Activated T-helper 1 cell treated with Interleukin-2 at 50 U/mL for 16 hours (primary cell): ENCODE measurements at places on chromosomes 2 and 18.

- DNase-seq, result no peak
Measured at GRCh38 chr18:48192542-48192941, 216.6 kb downstream of the ZBTB7C start.

DNA sequence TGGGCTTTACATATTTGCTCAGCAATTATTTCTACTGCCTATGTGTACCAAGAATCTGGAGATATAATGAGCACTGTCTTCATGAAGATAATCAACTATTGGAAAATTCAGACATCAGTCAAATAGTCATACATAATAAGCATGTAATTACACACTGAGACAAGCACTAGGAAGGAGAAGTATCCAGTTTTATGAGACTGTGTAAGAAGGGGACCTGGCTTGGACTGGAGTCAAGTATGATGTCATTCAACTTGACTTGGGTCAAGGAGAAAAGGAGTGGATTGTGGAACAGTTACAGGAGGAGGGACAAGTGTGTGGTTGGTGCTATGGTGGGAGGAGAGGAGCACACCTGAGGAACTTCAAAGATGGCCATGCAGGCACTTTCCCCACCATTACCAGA lies 419.8 kb upstream of the TRIB2 start:
- no peak for DNase-seq

DNA sequence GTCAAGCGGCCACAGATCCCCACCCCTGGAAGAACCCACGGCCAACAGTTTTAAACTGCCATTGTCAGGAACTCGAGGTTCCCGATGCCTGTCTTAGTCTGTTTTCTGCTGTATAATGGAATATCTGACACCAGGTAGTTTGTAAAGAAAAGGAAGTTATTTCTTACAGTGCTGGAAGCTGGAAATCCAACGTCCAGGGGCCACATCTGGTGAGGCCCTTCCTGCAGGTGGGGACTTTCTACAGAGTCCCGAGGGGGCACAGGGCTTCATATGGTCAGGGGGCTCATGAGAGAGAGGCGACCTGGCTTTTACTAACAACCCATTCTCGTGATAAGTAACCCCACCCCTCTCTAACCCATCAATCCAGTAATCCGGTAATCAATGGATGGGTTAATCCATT lies 501.6 kb upstream of the MYT1L start:
- DNase-seq, result no peak

- DNase-seq, result no peak
Measured at GRCh38 chr2:112239862-112240261, 15.0 kb downstream of the ZC3H8 start.

DNA sequence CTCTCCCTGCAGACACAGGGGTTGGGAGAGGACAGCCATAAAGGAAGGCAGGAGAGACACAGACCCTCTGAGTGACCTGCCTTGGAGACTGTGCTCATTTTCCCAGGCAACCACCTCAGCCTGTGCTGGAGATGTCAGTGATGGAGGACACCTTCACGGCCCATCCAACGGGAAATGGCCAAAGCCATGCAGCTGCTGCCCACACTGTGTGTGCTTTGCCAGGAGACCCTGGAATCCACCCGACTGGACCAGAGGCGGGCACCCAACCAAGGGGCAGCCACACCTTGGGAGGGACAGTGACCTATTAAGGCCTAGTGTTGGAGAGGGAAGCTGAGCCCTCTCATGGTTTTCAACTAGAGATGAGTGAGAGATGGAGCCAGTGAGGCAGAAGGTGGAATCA lies 192.5 kb downstream of the SMAD2 start:
- DNase-seq, result no peak

DNA sequence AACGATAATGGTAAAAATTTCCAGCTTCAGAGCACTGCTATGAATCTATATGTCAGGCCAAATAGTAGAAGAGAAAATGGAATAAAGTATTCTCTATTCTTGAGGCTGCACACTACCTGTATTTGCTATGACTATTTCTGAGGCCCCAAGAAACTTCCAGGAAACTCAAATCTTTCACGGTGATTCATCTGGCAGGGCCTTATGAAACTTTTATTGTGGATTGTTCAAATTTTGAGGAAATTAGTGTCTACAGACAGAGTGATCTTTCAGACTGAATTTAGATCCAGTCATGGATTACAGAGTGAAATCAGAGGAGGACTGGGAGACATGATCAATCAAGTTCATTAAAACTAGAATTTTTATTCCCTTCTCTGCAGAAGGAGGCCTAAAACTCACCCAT lies 4.1 kb upstream of the VSNL1 start:
- DNase-seq, result no peak

DNA sequence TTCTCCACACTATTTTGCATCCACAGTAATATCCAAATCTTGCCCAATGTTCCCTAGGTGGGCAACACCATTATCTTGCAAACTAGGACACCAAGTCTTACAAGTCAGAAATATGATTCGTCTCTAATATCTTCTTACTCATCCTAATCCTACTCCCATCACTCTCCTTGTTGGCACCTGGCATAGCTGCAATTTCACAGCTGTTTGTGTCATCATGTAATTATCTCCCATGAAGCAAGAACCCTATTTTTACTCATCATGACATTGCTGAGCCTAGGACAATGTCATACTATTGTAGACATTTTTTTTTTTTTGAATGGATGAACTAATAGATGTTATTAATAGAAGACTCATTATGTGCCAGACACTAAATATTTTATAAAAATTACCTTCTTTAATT lies 91.3 kb upstream of the CCDC141 start:
- no peak for DNase-seq

GRCh38 chr2:138445227-138445626 lies 56.3 kb upstream of the SPOPL start:
- DNase-seq, result no peak

- DNase-seq, result no peak
Measured at GRCh38 chr2:63432373-63432772, 155.9 kb downstream of the WDPCP start.

GRCh38 chr2:182883451-182883850 lies 17.0 kb upstream of the FRZB start:
- no peak for DNase-seq

DNA sequence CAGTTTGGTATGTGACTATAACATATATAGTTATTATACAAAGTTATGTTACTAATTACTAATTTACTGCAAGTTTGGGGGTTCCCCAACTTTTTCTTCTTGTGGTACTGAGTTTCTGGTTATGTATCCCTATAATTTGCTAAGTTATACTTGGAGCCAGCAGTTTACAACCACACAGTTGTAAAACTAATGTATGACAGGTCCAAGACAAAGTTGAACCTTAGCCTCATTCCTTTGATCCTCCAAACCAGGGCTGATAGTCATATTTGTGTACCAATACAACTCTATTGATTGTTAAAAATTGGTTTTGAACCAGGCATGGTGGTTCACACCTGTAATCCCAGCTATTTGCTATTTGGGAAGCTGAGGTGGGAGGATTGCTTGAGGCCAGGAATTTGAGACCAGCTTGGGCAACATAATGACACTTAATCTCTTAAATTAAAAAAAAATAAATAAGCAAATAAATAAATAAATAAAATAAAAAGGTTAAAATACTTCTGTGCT lies 24.3 kb downstream of the RELCH start:
- DNase-seq, result no peak

- DNase-seq, result no peak
Measured at GRCh38 chr18:63298400-63299365, 20.9 kb downstream of the BCL2 start.

DNA sequence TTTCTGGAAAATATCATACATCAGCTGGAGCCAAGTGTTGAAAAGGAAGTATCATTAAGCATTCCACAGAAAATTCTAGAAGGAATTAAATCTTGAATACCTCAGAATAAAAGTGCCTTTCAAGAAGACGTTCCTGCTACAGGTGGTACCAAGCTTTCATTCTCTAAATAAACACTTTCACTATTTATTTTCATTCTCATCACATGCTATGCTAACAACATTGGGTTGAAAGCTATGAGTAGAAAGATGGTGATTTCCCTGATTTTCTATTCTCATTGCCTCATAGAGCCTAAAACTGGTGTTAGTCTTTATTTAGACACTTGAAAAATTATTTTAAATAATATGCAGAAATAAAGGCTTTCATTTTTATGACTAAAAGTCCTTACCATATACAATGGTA lies 324.7 kb downstream of the LRP1B start:
- DNase-seq, result no peak

DNA sequence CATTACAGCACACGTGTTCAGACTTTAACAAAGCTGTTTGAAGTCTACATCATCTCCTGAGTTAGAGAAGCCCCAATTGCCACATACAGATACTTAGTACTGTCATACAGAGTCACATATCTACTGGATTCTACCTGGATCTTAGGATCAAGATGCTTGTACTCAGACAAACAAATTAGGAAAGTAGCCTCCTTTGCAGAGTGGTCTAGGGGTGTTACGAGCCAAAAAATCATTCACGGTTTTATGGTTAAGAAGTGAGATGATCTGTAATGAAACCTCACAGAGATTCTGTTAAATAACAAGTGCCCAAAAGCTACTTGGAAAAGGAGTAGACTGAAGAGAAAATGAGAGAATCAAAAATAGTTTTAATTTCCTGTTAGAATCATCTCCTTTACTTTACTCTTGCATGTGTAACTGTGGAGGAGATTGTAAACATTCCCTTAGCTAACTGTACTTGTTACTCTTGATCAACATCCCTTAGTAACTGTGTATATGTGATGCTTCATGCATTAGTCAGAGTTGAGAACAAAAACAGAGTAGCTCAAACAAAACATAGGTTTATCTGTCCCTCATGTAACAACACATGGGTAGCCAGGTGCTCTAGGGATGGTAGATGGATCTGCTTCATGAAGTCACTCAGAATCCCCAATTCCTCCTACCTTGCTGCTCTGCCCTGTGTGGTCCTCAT lies 16.4 kb upstream of the IL1RL1 start:
- DNase-seq, result no peak

GRCh38 chr2:240200230-240201051 lies 60.0 kb upstream of the OTOS start:
- no peak for DNase-seq

DNA sequence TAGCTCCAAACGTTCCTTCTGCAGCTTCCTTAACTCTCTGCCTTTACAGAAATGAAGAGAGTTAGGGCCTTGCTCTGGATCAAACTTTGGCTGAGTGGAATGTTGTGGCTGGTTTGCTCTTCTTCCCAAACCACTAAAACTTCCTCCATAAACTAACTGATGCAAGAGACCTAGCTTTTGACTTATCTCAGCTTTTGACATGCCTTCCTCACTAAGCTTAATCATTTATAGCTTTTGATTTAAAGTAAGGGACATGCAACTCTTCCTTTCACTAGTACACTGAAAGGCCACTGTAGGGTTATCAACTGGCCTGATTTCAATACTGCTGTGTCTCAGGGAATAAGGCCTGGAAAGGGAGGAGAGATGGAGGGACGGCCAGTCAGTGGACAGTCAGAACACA lies 8.3 kb downstream of the PXDN start:
- no peak for DNase-seq

DNA sequence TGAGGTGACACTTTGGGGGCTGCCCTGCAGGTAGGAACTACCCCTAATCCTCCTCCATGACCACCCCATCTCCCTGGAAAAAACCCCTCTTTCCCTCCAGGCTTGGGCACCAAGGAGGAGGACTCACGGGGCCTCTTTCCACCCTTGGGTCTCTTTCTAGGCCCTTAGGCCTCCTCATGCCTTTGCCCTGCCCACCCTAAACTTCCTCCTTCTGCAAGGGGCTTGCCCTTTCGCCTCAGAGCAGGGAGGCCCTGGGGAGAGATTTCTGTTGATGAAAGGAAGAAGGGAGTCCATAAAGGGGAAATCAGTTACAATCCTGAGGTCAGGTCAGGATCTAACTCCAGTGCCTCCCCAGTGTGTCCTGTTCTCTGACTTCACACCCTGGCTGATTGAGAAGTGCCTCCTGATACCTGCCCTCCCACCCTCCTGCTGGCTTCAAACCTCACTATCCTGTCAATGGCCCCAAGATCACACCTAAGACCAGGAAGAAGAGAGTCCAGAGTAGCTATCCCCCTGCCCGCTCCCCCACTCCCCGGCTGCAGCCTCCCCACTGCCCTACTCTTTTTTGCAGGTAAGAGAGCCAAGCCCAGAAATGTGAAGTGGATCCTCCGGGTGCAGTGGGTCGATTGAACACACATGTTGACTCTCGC lies 16.7 kb upstream of the TNS1 start:
- no peak for DNase-seq

DNA sequence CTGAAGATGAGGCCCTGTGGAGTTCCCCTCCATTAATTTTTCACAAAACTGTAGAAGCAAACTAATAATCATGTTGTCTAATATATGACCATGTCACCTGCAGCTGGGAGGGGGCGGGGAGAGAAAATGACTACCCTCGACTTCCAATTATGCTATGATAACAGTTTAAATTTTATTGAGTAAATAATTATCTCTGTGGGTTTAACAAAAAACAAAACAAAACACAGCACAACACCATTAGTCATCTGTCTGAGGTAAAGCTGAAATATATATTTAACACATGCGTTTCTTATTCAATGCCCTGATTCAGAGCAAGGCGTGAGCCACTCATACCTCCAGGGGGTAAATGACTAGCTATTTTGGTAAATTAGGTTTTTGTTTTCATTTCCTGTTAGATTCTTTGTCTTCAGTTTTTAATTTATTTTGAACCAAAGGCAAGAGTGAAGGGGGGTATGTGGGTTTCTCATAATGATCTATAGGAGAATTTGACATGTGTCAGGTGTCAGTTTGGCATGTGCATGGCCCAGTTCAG lies 77.4 kb upstream of the ZCCHC2 start:
- DNase-seq, result no peak

- DNase-seq, result no peak
Measured at GRCh38 chr18:49628119-49628518, 66.3 kb downstream of the LIPG start.

DNA sequence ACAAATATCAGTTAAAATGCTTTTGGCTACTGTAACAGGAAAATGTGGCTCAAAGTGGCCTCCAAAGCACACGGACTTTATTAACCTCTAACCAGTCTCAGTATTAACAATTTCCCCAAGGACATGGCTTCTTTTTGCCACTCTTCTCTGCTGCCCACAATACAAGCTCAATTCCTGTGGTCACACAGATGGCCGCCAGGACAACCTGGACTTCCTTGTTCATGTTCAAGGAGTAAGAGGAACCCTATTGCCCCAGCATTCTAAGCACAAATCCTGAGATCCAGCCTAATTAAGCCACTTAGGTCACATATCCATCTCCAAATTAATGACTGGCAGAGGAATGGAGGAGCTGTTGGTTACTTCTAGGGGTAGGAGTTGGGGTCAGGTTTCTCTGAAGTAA lies 38.2 kb downstream of the AOX1 start:
- no peak for DNase-seq

- no peak for DNase-seq
Measured at GRCh38 chr2:222711315-222711940, 40.0 kb downstream of the MOGAT1 start.

DNA sequence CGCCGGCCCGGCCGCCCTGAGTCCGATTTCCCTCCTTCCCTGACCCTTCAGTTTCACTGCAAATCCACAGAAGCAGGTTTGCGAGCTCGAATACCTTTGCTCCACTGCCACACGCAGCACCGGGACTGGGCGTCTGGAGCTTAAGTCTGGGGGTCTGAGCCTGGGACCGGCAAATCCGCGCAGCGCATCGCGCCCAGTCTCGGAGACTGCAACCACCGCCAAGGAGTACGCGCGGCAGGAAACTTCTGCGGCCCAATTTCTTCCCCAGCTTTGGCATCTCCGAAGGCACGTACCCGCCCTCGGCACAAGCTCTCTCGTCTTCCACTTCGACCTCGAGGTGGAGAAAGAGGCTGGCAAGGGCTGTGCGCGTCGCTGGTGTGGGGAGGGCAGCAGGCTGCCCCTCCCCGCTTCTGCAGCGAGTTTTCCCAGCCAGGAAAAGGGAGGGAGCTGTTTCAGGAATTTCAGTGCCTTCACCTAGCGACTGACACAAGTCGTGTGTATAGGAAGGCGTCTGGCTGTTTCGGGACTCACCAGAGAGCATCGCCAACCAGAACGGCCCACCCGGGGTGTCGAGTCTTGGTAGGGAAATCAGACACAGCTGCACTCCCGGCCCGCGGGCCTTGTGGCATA lies 4.6 kb downstream of the SIX2 start:
- no peak for DNase-seq
